Panc1 (cell line): ENCODE measurements at places on chromosomes 4 and X.

DNA sequence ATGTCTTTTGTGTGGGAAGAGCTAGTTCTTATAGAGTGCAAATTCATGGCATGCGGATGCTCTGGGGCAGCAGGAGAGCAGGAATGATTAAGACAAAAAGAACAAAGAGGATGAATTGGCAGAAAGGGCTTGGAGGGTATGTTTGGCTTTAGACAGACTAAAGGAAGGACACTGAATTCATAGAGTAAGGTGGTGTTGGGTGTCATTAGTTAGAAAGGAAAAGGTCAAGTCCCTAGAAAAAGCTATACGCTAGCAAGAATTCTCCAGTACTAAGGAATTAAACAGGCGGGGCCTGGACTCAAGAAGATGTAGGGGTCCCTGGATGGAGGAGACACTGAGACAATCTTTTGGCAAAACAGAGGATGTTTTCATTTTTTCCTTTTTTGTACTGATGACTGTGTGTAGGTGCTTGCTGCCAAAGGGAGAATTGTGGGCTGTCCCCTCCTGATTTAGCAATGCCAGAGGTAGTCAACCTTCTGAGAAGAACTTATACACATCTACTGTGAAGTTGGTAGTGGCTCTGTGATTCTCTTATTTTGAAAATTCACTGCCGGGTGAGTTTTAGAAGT lies 391.0 kb downstream of the SPRY1 start:
- DNase-seq, result no peak

DNA sequence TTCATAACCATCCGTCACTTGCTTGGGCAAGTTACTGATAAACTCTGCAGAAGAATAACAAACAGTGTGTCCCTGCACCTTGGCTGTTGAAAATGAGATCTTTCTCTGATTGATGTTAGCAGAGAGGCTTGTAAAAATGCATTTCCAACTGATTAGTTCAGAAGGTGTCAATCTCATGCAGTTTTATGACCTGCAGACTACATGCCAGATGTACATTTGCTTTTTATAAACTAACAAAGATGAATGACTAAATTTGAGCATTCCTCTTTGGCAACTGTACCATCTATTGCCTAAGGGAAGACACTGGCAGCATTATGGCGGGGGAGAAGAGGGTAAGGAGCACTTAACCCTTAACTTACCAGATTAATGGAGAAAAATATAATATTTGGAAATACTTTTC lies 192.8 kb downstream of the DCTD start:
- no peak for DNase-seq

DNA sequence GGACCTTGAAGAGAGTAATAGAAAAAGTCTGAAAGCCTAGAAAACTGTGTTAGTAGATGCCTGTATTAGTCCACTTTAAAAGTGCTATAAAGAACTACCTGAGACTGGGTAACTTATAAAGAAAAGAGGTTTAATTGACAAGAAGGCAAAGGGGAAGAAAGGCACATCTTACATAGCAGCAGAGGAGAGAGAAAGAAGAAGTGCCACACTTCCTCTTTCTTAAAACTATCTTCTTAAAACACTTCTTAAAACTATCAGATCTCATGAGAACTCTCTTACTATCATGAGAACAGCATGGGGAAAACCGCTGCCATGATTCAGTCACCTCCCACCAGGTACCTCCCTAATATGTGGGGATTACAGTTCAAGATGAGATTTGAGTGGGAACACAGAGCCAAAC lies 18.8 kb upstream of the COL25A1 start:
- DNase-seq, result no peak

- no peak for DNase-seq
Observed at GRCh38 chrX:124239324-124239723, 93.1 kb upstream of the TEX13D start.

- no peak for DNase-seq
Observed at GRCh38 chrX:19188566-19188965, 66.3 kb upstream of the ADGRG2 start.

- no peak for DNase-seq
Observed at GRCh38 chr4:47855350-47855749, 17.5 kb upstream of the CORIN start.

- DNase-seq, result no peak
Observed at GRCh38 chr4:76061982-76062381, 12.5 kb upstream of the ART3 start.

- no peak for DNase-seq
Observed at GRCh38 chr4:9847968-9848748, 66.7 kb downstream of the DRD5 start.

GRCh38 chr4:177489471-177490246 lies 47.4 kb upstream of the AGA start:
- DNase-seq, result no peak

GRCh38 chrX:109872021-109872732 lies 130.7 kb upstream of the TMEM164 start:
- no peak for DNase-seq

DNA sequence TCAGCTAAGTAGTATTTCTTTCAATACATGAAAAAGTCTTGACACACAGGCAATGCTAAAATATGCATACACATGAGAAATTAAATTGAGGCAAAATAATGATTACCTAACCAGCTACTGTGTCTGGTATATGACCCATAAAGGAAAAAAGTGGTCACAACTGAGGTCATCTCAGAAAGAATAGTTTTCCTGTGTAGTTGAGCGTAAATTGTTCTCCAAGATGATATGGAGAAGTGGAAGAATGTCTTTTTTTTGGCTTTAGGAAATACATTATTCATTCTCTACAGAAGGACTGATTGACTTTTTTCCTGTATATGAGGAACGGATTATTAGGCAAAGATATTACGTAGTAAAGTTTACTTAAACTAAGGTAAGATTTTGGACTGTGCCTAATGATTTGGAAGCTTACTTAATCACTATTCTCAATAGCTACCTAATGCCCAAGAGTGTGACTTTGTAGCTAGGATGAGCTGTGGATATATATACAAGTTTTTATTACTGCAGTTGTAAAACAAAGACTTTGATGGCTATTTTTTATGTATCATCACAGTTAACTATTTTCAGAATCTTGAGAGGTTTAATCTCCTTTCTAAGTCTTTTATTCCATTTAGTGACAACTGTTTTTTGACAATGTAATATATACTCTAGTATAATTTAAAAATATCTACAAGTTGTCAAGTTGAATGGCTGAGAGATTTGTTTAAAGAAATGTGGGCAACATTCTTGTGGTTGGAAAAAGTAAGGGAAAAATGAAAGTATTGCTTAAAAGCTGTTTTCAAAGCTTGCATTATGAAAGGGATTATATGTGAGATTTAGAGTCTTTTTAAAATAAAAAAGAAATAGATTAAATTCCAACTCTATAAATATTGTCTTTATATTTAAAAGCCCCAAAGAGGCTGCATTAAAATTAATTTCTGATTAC lies 100.2 kb downstream of the PDLIM5 start:
- no peak for DNase-seq

DNA sequence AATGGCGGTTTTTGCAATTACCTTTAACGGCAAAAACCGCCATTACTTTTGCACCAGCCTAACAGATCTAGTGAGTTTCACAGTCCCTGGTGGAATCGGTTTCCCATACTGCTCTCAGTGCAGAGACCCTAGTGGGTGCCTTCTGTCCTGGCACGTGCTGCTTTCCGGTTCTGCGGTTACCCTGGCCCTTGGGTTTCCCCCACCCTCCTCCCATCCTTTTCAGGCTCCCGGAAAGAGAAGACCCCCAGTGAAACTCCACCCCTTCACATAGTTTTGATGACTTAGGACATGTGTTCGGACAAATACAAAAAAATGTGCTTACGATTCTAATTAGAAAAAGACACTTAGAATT lies 36.9 kb downstream of the NLGN3 start:
- DNase-seq, result no peak

DNA sequence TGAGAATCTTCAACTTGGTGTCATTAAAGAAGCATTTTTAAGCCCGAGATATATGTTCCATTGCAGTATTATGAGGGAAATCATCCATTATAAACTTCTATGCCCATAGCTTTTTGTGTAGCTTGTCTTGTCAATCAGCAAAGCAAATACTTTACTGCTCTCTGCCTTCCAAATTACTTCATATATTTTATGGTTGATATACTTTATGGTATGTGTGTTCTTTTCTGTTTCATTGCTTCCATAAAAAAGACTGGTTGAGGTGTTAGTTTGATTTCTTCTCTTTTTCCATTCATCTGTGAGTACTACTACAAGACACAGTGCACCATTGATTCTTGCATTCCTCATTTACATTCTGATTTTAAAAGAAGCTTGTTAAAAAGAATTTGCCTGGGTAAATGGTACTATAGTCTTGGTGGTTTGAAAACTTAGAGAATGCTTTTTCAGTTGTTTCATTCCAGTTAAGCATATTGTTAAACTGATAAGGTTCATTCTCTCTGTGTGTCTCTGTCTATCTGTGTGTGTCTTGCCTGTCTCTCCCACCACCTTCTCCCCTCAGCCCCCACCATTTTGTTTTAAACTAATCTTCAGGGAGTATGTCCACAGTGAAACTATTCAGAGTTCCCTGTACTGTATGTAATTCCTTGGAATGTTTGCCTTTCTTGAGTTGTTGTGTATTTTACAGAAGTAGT lies 27.1 kb downstream of the STAG2 start:
- DNase-seq, result no peak

DNA sequence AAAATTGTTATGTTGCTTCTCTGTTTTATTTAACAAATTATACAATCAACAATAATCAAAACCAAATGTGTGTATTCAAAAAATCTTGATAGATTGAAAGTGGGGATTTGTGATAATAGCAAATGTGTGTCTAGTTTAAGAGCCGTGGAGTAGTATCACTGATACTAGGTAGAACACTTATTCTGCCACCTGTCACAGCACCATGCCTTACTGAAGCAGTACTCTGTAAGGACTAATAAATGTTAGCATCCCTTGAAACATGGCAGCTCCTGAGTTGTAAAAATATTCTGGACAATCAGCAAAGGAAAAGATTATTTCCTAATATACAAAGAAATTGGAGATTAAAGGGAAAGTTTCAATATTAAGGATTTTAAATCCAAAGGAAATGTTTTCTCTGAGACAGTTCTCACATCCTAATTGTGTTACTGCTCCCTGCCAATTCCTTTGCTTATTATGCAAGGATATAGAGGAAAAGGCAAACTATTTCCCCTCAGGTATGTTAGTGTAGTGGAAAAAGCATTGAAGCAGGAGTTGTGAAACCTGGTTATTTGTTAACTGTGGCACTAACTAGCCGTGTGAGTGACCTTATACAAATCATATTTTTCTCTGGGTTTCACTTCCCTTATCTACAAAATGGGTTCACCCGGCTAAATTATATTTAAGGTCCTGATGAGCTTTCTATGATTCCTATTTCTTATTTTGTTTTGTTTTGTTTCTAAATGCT lies 303.1 kb downstream of the ARHGAP24 start:
- no peak for DNase-seq

DNA sequence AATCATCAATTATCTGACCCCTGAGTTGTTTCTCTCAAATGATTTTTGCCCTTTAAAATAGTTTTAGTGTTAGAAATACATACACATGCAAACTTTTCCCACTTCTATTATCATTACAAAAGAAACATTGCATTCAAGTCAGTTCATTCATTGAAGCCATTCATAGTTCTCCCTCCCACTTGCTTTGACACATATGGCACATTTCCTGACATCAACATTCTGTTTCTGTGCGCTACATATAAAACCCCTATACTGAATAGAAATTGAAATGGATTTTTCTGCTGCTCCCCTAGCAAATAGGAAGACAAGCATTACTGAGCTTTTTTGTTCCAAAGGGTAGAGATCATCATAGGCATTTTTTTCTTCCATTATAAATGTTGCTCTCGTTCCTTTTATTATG lies 497.9 kb upstream of the PCDH10 start:
- no peak for DNase-seq

GRCh38 chr4:71405791-71406190 lies 67.0 kb downstream of the SLC4A4 start:
- DNase-seq, result no peak

DNA sequence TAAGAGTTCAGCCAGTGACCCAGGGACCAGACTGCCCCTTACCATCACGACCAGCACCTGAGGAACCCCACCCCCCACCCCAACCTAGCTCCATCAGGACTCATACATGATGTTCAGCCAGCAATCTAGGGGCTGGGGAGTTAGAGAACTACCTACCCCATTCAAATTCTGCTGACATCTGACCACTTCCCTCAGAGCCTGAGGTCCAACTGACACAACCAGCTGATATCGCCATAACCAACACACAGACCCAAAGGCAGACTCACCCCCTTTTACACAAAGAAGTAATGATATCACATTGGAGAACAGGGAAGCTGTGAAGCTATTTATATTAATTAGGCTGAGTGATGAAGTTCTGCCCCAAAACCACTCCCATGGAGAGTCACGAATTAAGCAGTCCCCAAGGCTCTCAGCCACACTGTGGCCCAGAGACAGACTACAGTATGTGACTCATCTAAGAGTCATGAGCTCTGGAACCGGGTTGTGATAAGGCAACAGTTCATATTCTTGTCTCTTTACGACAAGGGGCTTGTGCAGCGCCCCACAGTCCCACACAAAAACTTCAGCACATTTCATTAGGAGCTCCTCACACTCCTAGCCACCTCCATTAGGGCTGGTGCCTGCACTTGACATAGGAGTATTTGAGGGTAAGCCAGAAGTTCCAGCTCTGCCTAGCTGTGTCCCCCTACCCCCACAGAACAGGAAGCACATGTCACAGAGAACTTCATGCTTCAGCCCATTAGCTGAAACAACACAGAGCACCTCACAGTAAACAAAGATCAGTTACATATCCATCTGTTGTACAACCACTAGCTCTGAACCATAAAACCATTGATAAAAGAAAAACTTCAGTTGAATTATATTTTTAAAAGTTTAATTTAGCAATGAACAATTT lies 184.7 kb upstream of the ZCCHC13 start:
- DNase-seq, result no peak

GRCh38 chrX:23662187-23662586 lies 5.1 kb upstream of the PRDX4 start:
- no peak for DNase-seq

DNA sequence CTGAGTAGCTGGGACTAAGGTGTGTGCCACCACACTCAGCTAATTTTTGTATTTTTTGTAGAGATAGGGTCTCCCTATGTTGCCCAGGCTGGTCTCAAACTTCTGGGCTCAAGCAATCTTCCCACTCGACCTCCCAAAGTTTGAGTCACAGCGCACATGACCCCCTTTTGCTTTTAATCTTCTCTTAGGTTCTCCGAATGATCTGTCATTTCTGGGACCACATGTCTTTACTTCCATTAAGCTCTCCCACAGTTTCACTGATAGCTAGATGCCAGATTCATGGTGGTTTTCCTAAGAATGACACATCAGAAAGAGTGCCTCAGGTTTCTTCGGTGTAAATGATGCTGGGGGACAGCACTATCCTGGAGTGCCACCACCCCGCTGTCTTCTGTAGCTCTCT lies 17.9 kb downstream of the PRKX start:
- DNase-seq, result no peak

DNA sequence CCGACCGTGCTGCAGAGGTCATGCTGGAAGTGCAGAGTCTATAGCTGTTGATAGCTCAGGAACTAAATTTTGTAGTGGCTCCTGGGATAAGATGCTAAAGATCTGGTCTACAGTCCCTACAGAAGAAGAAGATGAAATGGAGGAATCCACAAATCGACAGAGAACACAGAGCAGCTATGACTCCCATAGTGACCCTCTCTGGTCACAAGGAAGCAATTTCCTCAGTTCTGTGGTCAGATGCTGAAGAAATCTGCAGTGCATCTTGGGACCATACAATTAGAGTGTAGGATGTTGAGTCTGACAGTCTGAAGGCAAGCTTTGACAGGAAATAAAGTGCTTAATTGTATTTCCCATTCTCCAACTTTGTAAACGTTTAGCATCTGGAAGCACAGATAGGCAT lies 8.8 kb downstream of the MANBA start:
- no peak for DNase-seq
